NCI-H1436 (cell line): ENCODE measurements at places on chromosomes 3 and 15.

DNA sequence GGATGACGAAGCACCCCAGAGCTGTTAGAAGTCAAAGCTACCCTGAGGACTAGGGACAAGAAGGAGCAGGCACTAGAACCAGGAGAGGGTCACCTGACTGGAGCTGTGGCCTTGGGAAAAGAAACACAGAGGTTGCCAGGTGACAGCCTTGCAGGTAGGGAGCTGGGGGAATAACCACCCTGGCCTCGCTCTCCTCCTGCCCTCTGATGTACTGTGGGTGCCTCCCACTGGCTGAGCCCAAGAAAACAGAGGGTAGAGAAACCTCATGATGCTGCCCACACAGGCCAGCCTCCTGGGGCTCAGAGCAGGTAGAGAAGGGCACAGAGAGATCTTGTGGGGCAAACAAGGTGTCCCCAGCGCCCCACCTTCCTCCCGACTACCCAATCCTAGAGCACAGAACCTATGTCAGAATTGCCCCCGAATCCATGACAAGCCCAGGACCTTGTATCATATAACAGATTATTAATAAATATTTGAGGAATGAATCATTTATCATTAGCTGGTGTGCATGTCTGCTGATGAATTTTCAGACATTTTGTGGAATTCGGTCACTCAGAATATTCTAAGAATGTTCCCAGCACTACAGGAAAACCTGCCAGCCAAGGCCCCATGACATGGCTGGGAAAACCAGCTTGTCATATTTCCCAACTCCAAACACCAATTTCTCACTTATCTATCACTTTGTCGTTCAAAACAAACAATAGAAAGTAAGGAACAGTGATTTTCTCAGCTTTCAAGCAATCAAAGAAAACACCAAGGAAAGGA lies 59.8 kb upstream of the MEX3B start:
- DNase-seq: peak; percentile 49

- DNase-seq: no peak
These were observed 43.0 kb downstream of the ARRDC4 start for GRCh38 chr15:98003518-98003917.

GRCh38 chr3:50924638-50925037 lies 249.9 kb downstream of the DOCK3 start:
- no peak for DNase-seq

- no peak for DNase-seq
These were observed 805 bp upstream of the TRPM7 start for GRCh38 chr15:50687302-50687902.

DNA sequence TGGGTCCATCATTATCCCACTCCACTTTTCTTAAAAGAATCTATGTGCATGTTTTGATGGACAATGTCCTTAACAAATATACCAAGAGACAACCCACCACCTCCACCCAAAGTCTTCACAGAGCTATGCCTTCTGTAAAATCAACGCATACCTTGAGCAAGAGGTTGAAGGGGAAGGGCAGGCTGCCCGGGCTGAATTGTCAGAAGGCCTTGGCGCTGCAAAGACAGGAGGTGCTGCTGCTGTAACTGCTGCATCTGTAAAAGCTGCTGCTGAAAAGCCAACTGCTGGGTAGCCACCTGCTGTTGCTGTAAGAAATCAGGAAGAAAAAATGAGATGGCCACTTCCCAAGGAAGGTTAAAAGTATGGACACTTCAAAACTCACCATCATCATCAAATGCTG lies 536.7 kb downstream of the FOXP1 start:
- DNase-seq: no peak

DNA sequence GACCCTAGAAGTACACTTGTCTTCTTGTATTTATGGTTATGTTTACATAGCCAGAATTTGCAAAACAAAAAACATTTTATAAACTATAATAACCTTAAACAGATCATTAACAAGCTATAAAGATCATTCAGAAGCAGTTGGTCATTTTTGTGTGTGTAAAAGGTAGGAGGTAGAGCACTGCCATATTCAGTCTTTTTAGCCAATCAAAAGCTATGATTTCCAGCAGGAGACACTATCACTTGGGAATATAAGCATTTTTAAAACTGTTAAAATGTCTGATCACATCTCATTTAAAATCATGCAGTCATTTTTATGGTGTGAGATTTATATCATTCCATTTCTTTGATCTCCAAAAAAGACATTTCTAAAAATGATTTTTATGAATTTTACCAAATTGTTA lies 42.6 kb upstream of the ATP2C1 start:
- DNase-seq: no peak

DNA sequence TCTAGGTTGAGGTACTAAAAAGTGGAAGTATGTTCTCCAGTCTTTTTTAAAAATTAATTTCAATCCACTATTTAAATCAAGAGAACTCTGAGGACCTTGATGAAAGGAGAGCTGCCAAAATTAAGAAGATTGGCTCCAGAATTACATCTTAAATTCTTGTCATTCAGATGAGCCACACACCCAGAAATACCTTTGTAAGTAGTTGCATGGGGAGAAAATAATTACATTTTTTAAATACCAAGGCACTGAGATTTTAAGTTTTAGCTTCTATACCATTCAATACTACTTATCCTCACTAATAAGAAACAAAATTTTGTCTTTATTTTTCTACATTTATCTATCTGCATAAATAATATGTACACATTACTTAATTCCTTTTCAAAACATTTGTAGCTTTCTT lies 1132.8 kb downstream of the OTOL1 start:
- no peak for DNase-seq

DNA sequence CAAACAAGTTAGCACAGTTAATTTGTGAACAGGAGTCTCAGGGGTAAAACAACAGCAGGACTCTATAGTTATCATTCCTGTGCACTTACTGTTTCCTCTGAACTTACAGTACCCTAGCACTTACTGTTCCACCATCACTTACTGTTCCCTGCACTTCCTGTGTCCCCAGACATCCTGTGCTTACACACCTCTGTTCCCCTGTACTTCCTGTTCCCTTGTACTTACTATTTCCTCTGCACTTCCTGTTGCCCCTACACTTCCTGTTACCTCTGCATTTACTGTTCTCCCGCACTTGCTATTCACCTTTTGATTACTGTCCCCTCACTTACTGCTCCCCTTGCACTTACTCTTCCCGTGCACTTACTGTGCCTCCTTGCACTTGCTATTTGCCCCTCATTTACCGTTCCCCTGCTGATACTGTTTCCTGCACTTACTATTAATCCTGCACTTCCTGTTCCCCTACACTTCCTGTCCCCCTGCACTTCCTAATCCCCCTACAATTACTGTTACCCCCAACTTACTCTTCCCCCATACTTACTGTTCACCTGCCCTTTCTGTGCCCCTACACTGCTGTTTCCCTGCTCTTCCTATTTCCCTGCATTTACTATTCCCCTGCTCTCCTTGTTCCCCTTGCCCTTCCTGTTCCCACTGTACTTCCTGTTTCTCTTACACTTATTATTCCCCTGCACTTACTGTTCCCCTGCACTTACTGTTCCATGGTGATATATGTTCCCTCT lies 30.3 kb downstream of the TPRA1 start:
- DNase-seq: no peak

DNA sequence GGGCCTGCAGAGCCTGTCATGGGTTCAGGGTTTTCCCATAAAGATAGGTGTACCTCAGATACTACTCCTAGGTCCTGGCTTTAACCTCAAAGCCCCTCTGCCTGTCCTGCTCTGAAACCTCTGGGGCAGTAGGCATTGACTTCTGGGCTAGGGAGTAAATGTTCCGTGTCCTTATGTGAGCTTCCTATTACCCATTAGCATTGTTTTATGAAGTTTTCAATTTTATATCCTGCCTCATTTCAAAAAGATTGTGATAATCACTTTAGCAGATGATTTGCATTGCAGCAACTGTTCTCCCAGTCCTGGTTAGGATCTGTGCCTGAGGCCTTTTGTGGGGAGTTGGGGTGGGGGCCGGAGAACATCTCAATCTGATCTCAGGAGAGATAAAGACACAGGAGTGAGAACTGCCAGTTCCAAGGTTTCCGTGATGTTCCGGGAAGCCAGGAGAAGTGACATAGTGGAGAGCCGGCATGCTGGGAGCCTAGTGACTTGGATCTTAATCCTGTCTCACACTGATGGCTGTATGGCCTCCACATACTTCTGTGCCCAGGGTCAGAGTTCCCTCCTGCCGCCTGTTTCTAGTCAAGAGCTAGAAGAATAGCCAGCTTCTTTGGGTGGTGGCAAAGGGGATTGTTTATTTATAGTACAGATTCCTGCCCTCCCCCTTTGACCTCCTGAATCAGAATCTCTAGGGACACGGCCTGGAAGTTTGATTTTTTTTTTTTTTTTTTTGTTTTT lies 10.6 kb downstream of the TPM1 start:
- no peak for DNase-seq

DNA sequence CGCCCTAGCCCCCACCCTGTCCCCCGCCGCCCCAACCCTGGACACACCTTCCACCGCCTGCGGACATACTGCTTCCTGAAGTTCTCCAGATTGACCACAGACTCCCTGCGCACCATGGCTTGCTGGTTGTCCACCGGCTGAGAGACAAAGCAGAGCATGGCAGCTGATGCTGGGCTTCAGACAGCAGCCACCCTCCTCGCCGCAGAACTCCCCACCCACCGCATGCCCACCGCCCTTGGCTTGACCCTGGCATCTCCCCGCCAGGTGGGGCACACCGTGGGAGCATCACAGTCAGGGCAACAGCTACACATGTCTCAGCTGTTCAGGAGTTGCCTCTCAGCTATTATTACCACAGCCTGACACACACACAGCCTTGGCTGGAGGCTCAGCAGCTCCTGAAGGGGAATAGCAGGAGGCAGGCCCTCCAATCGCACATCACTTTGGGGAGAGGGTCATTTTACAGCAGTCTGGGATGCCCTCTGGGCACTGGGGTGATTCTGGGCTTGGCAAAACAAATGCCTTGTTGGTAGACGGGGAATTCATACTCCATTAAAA lies 78.4 kb upstream of the HERC1 start:
- no peak for DNase-seq

GRCh38 chr3:47890126-47890827 lies 87.3 kb downstream of the DHX30 start:
- no peak for DNase-seq

GRCh38 chr3:100700708-100701107 lies 8.6 kb upstream of the TFG start:
- no peak for DNase-seq

DNA sequence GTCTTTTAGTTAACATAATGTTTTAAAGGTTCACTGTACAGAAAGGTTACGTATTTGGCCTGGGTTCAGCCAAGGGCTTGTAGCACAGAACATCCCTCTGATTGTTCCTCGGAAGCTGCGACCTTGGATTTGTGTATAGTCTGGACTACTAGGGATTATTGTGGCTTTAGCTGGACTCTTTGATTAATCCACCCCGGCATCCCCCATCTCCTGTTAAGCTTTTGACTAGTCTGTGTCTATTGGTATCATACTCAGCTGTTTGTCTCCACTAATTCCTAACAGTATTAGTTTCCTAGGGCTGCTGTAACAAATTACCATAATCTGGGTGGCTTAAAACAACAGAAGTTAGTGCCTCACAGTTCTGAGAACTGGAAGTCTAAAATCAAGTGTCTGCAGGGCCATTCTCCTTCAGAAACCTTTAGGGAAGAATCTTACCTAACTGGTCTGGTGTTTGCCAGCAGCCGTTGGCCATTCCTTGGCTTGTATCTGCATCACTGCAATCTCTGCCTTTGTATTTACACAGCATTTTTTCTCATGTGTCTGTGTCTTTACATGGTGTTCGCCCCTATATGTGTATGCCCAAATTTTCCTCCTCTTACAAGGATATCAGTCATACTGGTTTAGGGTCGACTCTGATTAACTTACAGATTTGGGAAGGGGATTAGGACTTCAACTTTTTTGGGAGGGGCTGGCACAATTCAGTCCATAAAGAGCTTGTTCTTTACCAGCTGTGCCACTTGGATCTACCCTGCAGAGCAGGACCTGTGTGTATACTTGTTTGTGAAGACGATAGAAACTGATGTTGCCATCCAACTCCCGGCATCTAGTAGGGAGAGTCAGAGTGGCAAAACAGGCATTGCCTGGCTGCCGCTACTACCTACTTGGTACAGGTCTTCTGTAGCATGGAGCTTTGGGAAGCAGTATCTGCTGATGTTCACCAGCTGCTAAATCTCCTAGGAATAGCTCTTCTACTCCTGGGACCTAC lies 117.8 kb downstream of the UBE2E2 start:
- no peak for DNase-seq

DNA sequence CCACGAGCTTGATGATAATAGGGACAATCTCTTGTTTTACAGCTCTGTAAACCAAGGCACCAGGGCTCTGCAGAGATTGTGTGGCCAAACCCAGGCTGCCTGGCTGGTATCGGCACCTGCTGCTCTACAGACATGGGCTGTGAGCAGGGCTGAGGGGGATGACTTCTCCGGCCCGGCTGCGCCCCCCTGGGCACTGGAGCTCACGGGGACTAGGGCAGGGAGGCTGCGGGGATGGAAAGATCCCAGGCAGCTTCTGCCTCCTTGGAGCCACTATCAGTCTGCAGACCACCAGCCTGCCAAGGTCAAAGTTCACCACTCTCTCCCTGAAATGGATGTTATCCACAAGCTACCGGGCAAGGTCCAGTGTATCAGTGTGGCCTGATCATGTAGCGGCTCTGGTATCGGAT lies 22.0 kb upstream of the PIGZ start:
- DNase-seq: no peak
